Melanocyte of skin (primary cell): ENCODE measurements at places on chromosomes 12 and 14. TPM values are rescaled to one million over a fixed set of nuclear protein-coding genes. Genes with fewer than 3 reads are reported as not detected.

IFNG-AS1 gene
- total RNA-seq: not detected in 2 replicates

CD163L1 gene
- not detected in 2 replicates for total RNA-seq

EFS gene
- total RNA-seq: 2.1 and 2.2 TPM in 2 replicates

SLC5A8 gene
- total RNA-seq: 0.15 and 0.67 TPM in 2 replicates

DACT1 gene
- 0.15 and 0.33 TPM in 2 replicates for total RNA-seq

WSCD2 gene
- under 0.01 TPM in 1 of 2 replicates, not detected in the other for total RNA-seq

ETNK1 gene
- total RNA-seq: 53.3 and 58.8 TPM in 2 replicates

ANO2 gene
- total RNA-seq: not detected in 2 replicates

GALNT16 gene
- total RNA-seq: not detected in 2 replicates

GLT8D2 gene
- 1.8 TPM in 1 of 2 replicates, not detected in the other for total RNA-seq

LUM gene
- total RNA-seq: 0.34 and 2.2 TPM in 2 replicates

PUS7L gene
- 10.0 and 20.7 TPM in 2 replicates for total RNA-seq

TULP3 gene
- total RNA-seq: 21.1 and 28.0 TPM in 2 replicates

PLA2G1B gene
- total RNA-seq: not detected in 2 replicates

BCL2L14 gene
- not detected in 2 replicates for total RNA-seq

RDH5 gene
- total RNA-seq: 1.3 and 6.5 TPM in 2 replicates

CLEC2D gene
- 5.7 and 7.7 TPM in 2 replicates for total RNA-seq
